Esophagus (tissue), 2 donors: ENCODE measurements at places on chromosomes 11 and 22. TPM values are rescaled to one million over a fixed set of nuclear protein-coding genes. Genes with fewer than 3 reads are reported as not detected.

Gene NAALADL1
- polyA plus RNA-seq, result 3.0 TPM

Gene MCAT
- polyA plus RNA-seq, result 10.2 TPM

Gene OR9Q1
- polyA plus RNA-seq, result not detected

Gene TEX12
- polyA plus RNA-seq, result 0.12 TPM

Gene CENPM
- 16.5 TPM for polyA plus RNA-seq

Gene MUC2
- polyA plus RNA-seq, result not detected

Gene GDPD4
- polyA plus RNA-seq, result not detected

Gene MYO18B
- polyA plus RNA-seq, result 0.31 TPM

Gene CCDC81
- 0.31 TPM for polyA plus RNA-seq

Gene TSSK2
- polyA plus RNA-seq, result 0.05 TPM

Gene TRIM6
- polyA plus RNA-seq, result 4.9 TPM

Gene MS4A14
- 0.16 TPM for polyA plus RNA-seq

Gene HTR3A
- not detected for polyA plus RNA-seq

Gene CNGA4
- polyA plus RNA-seq, result 0.06 TPM

Gene CASP4
- 71.6 TPM for polyA plus RNA-seq

Gene GPR83
- 0.01 TPM for polyA plus RNA-seq

Gene FGF3
- not detected for polyA plus RNA-seq

Gene SMTNL1
- polyA plus RNA-seq, result not detected

Gene P2RY2
- polyA plus RNA-seq, result 26.0 TPM

Gene SLC25A45
- polyA plus RNA-seq, result 2.4 TPM

Gene VPREB1
- not detected for polyA plus RNA-seq

Gene ROBO4
- 3.2 TPM for polyA plus RNA-seq

Gene SCGB1C1
- polyA plus RNA-seq, result not detected

Gene KREMEN1
- 31.4 TPM for polyA plus RNA-seq

Gene ABTB2
- 3.2 TPM for polyA plus RNA-seq

Gene SOX6
- 1.2 TPM for polyA plus RNA-seq

Gene TSSC4
- 29.5 TPM for polyA plus RNA-seq

Gene C11orf97
- not detected for polyA plus RNA-seq

Gene ANO1
- polyA plus RNA-seq, result 5.5 TPM

Gene EWSR1
- 138 TPM for polyA plus RNA-seq

Gene BIRC3
- 9.8 TPM for polyA plus RNA-seq

Gene RTN4R
- 2.5 TPM for polyA plus RNA-seq

Gene PLAAT2
- polyA plus RNA-seq, result 1.3 TPM
